ENCODE measurements at places on chromosomes 3 and 15.

DNA sequence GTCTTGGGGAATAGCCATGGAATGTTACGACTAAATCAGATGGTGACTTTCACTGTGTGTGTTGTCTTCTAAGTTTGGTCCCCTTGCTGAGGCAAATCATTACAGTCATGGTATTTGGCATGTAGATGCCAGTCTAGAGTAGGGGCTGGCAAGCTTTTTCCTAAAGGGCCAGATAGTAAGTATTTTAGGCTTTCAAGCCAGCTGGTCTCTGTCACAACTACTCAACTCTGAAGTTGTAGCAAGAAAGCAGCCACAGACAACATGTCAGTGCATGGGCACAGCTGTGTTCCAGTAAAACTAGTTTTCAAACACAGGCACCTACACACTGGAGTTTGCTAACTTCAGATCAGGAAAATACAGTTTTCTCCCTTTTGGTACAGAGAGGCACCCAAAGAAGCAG is 39.3 kb downstream of the CCR3 start:
- no peak for DNase-seq

- DNase-seq: no peak
These were observed 223.5 kb downstream of the DTWD1 start for GRCh38 chr15:49844390-49844789.

DNA sequence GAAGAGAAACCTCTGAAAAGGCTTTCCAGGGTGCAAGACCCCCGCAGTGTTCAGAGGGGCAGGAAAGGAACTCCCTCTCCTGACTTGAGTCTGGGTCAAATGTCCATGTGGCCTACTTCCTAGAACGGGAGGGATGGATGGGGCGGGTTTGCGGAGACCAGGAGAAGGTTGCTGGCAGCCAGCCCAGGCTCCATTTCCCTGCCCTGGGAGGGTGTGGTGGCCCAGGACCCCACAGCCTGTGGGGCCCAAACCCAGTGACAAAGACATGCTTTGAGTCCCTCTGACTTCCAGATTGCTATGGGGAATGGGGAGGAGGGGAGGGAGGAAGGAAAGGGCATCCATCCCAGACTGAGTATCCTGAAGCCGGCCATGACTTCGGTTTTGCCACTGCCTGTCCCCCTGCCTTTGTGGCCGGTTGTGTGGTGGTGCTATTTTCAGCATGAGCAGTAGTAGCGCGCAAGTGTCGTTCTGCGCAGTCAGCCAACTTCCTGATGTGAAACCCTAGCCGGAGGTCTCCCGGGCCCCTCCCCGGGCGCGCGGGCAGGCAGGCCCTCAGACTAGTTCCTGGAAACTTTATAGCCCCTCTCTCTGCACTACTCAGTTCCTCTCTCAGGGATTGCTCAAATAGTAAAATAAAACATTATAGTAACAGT is 24.4 kb downstream of the MAGEF1 start:
- peak; percentile 53 for DNase-seq

- no peak for DNase-seq
These were observed 237.5 kb upstream of the STT3B start for GRCh38 chr3:31295150-31295765.

GRCh38 chr3:160401291-160402095 is 2.0 kb downstream of the SMC4 start:
- DNase-seq: no peak

GRCh38 chr3:32282578-32283154 is 44.2 kb downstream of the CMTM8 start:
- DNase-seq: no peak

DNA sequence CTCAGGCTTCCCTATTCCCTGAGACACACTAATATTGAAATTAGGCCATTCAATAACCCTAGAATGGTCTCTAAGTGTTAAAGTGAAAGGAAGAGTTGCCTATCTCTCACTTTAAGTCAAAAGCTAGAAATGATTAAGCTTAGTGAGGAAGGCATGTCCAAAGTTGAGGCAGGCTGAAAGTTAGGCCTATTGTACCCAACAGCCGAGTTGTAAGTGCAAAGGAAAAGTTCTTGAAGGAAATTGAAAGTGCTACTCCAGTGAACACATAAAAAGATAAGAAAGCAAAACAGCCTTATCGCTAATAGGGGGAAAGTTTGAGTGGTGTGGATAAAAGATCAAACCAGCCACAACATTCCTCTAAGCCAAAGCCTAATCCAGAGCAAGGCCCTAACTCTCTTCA is 117.9 kb upstream of the SPATA12 start:
- no peak for DNase-seq

GRCh38 chr3:54353946-54354345 is 231.6 kb downstream of the CACNA2D3 start:
- no peak for DNase-seq

DNA sequence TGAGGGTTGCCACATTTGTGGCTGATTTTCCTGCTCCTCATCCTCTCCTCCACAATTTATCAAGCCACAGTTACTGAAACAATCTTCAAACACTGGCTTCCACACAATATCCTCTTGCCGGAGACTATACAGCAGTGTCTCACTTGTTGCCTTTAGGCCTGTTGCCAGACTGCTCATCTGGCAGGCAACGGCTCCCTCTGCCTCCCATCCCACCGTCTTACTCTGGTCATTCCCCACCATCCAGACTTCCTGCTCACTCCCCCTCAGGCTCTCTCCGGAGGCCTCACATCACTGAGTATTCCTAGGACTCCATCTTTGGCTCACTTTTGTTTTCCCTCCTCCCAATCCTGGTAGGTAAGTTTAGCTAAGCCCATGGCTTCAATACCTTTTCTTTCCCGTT is 301.9 kb downstream of the IL20RB start:
- no peak for DNase-seq

DNA sequence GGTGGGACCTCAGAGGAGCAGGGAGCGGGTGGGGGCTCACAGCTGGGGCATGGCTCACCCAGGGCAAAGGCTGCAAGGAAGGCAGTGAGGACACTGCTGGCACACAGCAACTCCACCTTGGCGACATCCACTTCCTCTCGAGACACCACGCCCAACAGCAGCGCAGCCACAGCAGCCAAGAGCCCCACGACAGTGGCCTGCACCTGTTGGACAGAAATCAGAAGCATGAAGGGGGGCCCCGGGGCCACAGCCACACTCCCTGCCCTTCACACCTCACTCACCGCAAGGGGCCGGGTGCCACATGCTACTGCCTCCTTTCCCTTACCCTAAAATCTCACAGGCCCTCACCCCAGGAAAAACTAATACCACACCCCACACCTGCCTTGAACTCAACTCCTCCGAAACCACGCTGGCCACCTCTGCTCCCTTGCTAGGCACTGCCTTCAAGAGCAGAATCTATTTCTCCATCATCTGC is 57.3 kb downstream of the ROPN1B start:
- DNase-seq: no peak

- no peak for DNase-seq
These were observed 24.2 kb downstream of the DENND4A start for GRCh38 chr15:65767895-65768294.

DNA sequence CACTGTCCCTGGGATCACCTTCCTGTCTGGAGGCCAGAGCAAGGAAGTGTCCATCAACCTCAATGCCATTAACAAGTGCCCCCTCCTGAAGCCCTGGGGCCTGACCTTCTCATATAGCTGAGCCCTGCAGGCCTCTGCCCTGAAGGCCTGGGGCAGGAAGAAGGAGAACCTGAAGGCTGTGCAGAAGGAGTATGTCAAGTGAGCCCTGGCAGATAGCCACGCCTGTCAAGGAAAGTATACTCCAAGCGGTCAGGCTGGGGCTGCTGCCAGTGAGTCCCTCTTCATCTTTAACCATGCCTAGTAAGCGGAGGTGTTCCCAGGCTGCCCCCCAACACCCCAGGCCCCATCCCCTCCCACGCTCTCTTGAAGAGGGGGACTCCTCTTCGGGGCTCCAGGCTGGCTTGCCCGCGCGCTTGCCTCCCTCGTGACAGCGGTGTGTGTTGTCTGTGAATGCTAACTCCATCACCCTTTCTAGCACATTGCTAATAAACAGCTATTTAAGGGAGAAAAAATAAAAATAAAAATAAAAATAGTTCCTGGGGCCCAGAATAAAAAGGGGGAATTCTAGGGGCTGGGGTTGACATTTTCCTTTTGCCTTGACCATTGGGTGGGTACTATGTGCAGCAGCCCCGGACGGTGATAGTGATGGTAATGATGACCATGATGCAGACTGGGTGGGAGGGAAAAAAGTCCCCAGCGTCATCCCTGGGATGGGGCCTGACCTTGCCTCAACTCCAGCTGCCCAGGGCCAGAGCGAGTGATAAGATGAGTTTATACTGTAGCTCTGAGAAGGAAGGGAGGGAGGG is 3.3 kb upstream of the ALAS1 start:
- DNase-seq: no peak

DNA sequence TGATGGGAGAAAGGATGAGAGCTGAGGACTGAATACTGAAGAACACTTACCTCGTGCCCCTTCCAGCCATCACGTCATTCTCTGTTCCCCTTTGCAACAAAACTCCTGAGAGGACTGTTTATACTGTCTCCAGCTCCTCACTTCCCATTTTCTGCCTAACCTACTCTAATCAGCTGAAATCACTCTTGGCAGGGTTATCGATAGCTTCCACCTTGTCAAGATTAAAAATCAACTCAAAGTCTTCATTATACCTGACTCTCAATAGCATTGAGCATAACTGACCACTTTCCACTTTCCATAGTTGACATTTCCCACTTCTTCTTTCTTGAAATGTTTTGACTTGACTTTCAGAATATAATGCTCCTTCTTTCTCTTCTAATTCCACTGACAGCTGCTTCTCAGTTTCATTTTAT is 4.3 kb downstream of the BTBD1 start:
- peak; percentile 17 for DNase-seq

DNA sequence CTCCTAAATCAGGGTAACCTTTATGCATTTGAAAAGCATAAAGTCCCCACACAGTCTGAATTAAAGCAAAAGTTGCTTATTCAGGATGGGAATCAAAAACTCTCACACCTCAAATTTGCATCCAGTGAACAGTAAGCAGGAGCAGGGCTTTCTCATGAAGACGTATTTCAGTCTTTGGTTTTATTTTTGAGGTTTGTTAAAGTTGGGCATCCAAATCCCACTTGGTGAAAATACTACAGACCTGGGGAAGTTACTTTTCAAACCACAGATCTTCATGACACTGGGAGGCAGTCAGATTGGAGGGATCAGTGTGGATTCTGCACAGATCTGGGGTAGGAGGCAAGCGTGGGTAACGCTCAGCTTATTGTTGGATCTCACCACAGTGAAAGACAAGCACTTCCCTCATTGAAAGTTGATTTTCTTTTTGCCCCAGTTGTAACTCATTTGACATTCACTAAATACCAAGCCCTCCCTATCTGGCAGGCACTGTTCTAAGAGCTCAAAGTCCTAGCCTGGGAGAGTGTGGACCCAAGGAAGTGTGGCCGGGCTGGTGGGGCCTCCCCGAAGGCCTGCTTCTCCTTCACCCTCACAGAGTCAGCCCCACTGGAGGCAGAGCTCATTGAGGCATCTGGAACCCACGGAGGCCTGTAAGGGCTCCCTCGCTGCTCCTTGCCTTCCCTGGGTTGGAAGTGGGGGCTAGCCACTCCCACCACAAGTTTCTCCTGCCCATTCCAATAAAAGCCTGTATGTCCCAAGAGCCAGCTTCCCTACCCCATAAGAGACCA is 783 bp upstream of the ISG20 start:
- DNase-seq: no peak

DNA sequence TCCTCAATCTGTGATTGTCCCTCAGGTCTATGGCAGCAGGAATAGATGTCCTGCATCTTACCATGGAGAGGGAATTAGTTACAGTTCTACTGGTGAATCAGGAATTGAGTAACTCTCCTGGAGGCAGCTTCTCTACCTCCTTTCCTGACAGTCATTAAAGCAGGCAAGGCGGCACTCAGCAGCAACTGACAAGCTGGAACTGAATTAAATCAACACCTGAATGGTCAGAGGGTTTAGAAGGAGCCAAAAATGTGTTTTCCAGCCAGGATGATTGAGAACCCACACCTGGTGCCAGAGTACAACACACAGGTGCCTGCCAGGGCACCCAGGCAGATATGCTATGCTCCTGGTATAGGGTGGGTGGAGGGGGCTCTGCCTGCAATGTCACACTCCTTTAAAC is 43.1 kb upstream of the TIPARP start:
- DNase-seq: no peak

DNA sequence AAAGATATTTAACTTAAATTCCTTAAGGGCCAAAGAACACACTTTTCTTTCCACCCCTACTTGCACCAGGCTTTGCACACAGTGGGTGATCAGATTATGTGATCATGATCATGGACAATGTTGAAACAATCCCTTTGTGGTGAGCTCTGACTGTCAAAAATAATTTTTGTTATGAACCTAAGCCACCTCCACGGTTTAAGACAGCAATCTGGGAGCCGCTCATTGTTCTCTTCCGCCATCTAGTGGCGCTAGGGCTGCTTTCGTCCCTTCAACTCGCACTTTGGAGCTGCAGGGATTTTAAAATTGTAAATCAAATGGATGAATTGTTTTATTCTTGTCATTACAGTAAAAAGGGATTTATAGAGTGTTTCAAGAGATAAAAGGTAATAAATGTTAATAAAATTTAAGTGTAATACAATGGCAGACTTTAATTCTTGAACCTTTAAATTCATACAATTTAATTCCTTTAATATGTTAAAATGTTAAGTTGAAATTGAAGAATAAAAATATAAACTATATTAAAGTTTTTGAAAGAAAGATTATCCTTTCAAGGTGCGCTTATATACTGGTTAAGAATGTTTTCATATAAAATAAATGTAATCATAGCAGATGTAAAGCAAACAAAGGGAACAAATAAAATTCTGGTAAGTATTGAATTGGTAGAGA is 45.3 kb upstream of the ARL6 start:
- peak; percentile 20 for DNase-seq

DNA sequence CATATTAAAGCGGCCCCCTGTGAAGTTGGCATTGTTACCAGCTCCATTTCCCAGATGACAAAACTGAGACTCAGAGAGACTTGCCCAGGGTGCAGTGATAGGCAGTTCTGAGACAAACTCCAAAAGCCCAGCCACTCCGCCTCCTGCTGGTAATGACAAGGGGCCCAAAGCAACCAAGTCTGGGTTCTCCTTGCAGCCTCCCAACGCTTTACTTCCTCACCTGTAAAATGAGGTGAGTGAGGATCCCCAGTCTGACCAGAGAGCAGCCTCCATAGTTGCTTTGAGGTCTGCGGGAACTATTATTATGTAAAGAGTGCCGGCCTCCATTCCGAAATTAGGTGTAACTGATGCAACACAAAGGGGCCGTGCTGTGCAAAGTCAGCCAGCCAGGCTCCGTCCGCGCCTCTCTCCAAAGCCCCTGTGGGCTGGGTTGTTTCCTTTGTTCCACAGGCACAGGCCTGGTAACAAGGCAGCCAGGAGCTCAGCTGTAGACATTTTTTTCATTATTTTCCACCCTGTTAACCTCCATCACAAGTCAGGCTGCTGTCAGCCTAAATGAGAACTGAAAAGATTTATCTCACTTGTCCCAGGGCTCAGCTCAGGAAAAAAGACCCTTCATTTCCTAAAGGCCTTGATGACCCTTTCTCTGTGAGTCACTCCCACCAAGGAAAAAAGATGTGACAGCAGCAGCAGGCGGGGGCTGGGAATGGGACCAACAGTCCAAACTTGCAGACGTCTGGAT is 139.1 kb upstream of the RAD18 start:
- DNase-seq: no peak

GRCh38 chr3:53765753-53766152 is 80.5 kb downstream of the CHDH start:
- no peak for DNase-seq

Data from stimulated activated naive B cell treated with anti-CD40 and anti-IgM and Interleukin-4, amounts not matched to agents 10 μg/mL and 1 μg/mL and 100 μg/mL, for 72 hours (primary cell).